Activated naive CD8-positive, alpha-beta T cell treated with anti-CD3 and anti-CD28 coated beads for 36 hours (primary cell): ENCODE measurements at places on chromosomes 2 and 18. TPM values are rescaled to one million over a fixed set of nuclear protein-coding genes. Genes with fewer than 3 reads are reported as not detected.

GRCh38 chr2:119494163-119494790 lies 30.0 kb downstream of the SCTR start:
- no peak overlapping the region for H3K4me3 ChIP-seq
- H3K27ac ChIP-seq = no peak overlapping the region
- no peaks in the 10 kb centered on the region for H3K36me3 ChIP-seq
- no peak for DNase-seq

GRCh38 chr2:65511306-65511705 lies 78.9 kb upstream of the SPRED2 start:
- peaks cover 2% of the 10 kb centered on the region for H3K36me3 ChIP-seq
- no peak overlapping the region for H3K4me3 ChIP-seq
- H3K27ac ChIP-seq = no peak overlapping the region

GRCh38 chr18:29077344-29077743 lies 900.4 kb upstream of the CDH2 start:
- no peaks in the 10 kb centered on the region for H3K36me3 ChIP-seq
- no peak overlapping the region for H3K27ac ChIP-seq
- no peaks in the 10 kb centered on the region for H3K4me1 ChIP-seq
- H3K27me3 ChIP-seq = no peaks in the 10 kb centered on the region
- H3K4me3 ChIP-seq = no peak overlapping the region

DNA sequence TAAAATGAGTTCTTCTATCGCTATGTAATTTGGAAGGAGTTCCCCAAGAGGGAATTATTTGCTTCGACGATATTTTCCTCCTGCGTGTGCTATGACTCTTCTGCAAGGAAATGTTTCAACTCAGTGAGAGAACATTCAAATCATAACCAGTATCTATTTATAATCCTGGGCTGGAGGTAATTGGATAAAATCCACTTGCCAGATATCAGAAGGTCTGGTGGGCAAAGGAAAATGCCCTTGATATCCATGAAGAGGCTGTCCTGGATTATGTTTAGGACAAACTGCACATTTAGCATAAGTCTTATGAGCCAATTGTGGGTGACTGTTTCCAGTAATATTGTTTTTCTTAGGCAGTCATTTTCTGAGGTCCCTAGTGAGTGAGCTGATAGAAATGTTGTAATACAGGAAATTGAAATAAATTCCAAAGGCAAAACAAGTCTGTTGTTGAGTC lies 17.7 kb downstream of the RPIA start:
- peaks cover 57% of the 10 kb centered on the region for H3K36me3 ChIP-seq
- H3K4me1 ChIP-seq = peaks cover 17% of the 10 kb centered on the region
- H3K27me3 ChIP-seq = no peaks in the 10 kb centered on the region
- H3K4me3 ChIP-seq = no peak overlapping the region
- no peak overlapping the region for H3K27ac ChIP-seq
- DNase-seq = no peak

Gene CCDC85A
- total RNA-seq = not detected

- H3K4me1 ChIP-seq = peaks cover 45% of the 10 kb centered on the region
- H3K27me3 ChIP-seq = no peaks in the 10 kb centered on the region
- no peak overlapping the region for H3K4me3 ChIP-seq
- H3K36me3 ChIP-seq = peaks cover 24% of the 10 kb centered on the region
- no peak overlapping the region for H3K27ac ChIP-seq
- DNase-seq = no peak
These were observed 91.1 kb downstream of the CABLES1 start for GRCh38 chr18:23226391-23226790.

GRCh38 chr2:153464395-153464794 lies 14.2 kb downstream of the RPRM start:
- no peaks in the 10 kb centered on the region for H3K4me1 ChIP-seq
- no peaks in the 10 kb centered on the region for H3K36me3 ChIP-seq
- no peak for DNase-seq
- no peak overlapping the region for H3K4me3 ChIP-seq
- peaks cover 33% of the 10 kb centered on the region for H3K27me3 ChIP-seq

GRCh38 chr2:180730976-180731375 lies 249.4 kb upstream of the UBE2E3 start:
- H3K36me3 ChIP-seq = no peaks in the 10 kb centered on the region
- no peaks in the 10 kb centered on the region for H3K4me1 ChIP-seq
- no peak for DNase-seq
- no peaks in the 10 kb centered on the region for H3K27me3 ChIP-seq
- no peak overlapping the region for H3K4me3 ChIP-seq
- no peak overlapping the region for H3K27ac ChIP-seq
